T-helper 9 cell (primary cell): ENCODE measurements at places on chromosomes 6 and 20.

GRCh38 chr6:166619912-166620311 lies 7.1 kb downstream of the RPS6KA2 start:
- DNase-seq: no peak

- no peak for DNase-seq
These were observed 10.9 kb downstream of the HIVEP1 start for GRCh38 chr6:12022953-12023388.

GRCh38 chr20:54346276-54346675 lies 129.1 kb upstream of the DOK5 start:
- no peak for DNase-seq

GRCh38 chr6:170245475-170245992 lies 45.3 kb downstream of the DLL1 start:
- DNase-seq: no peak

- DNase-seq: no peak
These were observed 117.8 kb upstream of the CST7 start for GRCh38 chr20:24831232-24831631.

- peak; percentile 56 for DNase-seq
These were observed 50.9 kb upstream of the EZR start for GRCh38 chr6:158869826-158870648.

DNA sequence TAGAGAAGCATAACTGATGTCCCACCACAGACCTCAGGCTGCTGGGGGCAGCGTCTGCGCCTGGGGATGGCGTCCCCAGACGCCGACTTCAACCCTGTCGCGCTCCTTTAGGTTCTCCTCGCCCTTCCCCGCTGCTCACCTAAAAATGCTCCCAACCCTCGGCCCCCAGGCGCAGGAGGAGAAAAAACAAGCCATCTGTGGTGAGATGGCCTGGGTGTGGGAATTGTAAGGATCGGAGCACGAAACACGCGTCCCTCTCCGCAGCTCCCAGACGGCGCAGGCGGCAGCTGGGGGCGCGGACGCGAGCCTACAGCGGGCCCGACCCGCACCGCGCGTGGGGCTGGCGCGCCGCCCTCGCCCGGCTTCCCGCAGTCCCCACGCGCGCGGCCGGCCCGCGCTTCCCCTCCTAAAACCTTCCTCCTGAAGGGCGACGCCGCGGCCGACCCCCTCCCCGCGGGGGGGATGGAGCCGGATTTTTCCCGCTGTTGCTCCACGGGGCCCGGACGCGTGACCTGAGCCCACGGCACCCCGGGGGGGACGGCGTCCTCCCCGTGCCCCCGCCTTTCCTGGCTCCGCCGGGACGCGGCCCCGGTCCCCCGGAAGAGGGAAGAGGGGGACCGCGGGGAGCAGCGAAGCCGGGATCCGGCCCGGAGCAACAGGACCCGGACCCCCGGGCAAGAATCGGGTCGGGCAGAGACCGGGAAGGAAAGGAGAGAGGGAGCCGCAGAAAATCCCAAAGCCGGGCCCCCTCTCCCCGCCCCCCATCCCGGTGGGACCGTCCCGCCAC lies 611 bp downstream of the EPB41L2 start:
- peak; percentile 6 for DNase-seq

DNA sequence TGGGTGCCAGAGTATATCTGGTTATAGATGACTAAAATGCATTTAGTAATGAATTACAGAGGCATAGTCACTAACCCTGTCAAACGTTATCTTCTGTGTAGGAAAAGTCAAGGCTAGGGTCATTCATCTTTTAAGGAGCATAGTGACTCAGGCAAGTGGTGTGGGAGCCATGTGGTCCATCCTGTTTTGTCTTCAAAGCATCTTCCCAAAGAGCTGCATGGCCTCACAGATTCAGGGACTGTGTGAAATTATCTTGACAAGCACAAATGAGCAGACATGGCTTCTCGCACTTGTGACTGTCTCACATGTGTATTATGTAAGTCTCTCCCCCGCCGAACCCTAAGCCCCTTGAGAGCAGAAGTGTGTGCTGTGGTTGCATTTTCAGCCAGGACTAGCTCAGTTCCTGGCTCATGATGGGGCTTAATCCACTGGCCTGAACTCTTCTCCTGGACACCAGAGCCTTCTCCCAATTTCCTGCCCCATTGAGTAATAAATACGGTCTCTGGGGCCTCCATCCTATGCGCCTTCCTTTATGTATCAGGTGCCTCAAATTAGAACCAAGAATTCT lies 769.1 kb downstream of the QKI start:
- DNase-seq: no peak

DNA sequence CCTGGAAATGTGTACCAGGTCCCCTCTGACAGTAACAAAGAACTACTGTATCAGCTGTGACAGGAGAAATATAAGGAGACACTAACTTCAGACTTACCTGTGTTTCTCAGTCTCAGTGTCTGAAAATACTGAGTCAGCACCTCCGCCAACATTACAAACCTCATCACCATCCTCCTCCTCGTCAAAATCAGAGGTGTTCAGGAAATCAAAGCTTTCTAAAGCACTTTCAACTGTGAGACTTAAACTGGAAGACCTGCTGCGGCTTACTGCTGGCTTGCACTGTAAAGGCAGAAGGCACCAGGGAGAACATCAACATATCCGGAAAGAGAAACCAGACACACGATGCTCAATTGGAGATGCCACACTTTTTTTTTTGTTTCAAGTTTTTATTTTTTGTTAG lies 40.3 kb upstream of the ARMH2 start:
- DNase-seq: no peak

DNA sequence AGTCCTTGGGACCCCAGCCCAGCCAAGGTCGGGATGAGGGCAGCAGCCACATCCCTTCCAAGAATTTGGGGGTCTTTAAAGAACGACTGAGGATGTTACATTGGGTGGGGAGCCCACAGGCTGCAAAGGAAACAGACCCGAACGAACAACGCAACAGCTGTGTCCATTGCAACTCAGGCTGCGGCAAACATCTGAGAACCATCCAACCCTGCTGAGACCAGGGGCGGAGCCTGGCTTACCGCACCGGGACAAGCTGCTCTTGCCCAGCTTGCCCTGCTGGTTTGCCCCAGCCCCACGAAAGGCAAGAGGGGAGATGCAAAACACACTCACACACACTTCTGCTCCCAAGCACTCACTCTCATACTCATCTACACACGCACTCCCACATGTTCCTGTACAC lies 21.5 kb upstream of the TAF4 start:
- DNase-seq: no peak

DNA sequence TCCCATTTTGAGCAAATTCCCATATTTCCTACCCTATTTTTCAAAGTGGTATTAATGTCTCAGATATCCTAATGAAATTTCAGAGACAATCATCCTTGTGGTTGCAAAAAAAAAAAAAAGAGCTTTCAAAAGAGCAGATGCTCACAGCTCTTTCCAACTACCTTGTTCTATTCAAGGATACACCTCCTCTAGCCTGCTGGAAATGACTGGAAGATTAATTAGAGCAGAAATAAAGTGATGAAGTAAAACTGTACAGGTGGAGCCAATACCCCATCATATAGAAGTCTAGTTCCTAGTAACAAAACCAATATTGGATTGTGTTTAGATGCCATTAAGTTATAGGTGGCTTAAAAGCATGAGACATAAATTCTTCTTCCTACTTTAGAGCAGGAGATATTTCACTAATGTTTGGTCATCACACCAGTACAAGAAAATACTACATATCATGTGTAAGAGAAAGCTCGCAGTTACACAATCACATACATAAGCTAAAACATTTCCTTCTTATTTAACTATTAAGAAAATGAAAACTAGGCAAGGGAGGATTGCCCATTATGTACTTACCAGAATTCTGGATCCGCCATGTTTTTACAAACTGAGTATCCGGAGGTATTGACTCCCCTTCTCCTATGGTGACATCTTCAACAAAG lies 42.4 kb downstream of the ILRUN start:
- DNase-seq: no peak

- no peak for DNase-seq
These were observed 30.6 kb downstream of the ELMO2 start for GRCh38 chr20:46375771-46376170.

- DNase-seq: no peak
These were observed 1415.7 kb upstream of the ADGRB3 start for GRCh38 chr6:67219346-67219745.

GRCh38 chr6:75609639-75610590 lies 8.2 kb downstream of the SENP6 start:
- DNase-seq: no peak

DNA sequence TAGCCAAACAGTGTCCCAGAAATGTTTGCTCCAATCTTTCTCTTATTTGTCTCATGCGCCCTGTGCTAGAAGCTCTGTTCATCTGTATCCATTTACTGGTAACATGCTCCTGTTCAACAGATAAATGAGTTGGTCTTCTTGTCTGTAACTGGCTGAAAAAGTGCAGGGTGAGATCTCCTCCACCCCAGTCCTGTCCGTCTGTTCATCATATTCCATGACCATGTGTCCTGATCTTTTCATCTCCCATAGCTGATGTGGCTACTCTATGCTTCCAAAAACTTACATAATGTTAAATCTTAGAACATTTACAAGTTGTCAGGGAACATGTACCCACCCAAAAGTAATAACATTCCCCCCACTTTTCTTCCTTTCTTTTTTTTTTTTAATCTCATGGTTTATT lies 31.8 kb upstream of the DSE start:
- DNase-seq: no peak

- no peak for DNase-seq
These were observed 9.8 kb upstream of the CGA start for GRCh38 chr6:87104667-87105066.

DNA sequence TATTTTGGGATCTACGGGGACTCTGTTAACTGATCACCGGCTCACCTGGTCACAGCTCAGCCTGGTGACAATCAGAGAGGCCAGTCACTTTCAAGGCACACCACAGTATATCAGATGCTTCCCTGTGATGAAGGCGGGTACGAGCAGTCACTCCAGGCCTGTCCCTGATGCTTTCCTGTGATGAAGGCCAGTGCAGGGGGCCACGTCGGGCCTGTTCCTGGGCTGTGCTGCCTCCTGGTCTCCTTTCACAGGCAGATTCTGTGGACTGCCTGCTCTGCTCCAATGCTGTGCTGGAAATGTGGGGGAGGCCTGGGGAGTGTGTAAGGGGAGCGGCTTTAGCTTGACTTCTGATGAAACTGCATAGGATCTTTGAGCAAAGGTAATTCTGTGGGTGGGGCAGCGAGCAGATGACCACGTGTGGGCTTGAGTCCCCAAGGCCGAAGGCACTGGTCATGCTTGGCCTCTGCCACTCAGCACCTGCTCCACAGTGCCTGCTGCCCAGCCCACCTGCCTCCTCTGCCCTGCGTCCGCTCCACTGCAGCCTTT lies 372.6 kb downstream of the TAF4 start:
- DNase-seq: no peak

- DNase-seq: no peak
These were observed 10.7 kb downstream of the MANEA start for GRCh38 chr6:95587989-95588388.

DNA sequence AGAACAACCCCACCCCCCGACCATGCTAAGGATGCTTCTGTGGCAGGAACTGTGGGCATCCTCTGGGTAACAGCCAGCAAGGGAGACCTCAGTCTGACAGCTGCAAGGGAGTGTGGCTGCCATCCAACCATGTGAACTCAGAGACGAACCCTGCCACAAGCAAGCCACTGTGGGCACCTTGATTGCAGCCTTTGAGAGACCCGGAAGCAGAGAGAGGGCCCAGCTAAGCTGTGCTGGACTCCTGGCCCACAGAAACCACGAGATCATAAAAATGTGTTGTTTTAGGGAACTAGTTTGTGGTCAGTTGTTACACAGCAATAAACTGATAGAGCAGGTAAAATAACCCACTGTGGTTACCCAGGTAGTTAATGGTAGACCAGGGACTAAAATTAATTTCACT lies 414.6 kb downstream of the CDH26 start:
- no peak for DNase-seq

DNA sequence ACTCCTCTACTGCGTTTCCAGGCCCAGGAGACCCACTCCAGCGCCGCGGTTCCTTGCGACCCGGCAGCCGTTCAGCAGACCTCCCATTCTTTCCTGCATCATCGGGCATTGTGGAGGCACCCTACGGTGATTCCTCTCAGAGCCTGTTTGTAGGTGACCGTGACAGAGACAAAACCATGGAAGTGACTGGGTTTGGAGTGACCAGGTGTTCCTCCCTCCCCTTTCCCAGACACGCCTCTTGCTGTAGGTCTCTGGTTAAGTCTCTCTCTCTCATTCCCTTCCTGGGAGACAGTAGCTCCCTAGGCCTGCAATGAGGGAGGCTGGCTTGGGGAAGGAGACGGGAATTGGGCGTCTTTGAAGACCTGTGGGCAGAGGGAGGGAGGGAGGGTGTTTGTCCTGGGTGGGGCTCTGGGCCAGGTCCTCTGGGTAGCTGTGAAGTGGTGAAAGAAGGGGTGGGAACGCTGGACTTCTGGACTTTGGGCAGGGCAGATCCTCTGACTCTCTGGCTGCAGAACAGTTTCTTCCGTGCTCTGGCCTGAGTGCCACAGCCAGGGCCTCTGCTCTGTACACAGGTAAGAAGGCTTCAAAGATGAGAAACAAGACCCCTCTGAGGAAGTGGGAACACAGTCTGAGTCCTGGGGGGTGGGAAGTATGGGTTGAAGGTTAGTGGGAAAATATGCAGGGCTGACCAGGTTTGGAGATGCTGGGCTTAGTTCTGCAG lies 763 bp downstream of the KLC4 start:
- no peak for DNase-seq

DNA sequence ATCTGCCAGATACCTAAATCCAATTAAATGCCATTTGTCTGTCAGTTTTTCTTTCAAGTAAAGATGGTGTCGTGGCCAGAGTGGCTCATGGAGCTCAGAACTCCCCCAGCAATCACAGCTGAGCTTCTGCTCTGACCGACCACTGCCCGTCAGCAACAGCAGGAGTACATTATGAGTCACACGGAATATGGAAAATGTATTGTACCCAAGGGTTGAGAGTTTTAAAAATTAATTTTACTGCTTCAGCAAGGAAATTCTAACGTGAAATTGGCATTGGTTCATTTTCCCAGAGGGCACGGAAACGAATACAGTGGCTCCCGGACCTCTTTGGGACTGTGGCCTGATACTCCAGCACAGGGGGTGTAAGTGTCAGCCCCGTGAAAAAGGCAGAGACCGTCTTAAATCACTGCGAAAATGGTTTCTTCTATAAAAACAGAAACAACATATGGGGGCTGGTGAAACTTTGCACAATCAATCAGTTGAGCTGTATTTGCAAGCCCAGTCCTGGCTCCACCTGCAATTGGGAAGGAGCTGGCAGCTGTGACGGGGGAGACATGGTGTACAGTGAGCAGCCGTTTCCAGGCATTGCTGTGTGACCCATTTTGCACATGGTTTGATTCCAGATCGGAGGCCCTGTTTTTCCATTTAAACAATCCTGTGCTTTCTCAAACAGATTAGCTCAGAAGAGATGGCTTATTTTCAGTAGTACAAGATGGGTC lies 12.8 kb downstream of the NPEPL1 start:
- no peak for DNase-seq

DNA sequence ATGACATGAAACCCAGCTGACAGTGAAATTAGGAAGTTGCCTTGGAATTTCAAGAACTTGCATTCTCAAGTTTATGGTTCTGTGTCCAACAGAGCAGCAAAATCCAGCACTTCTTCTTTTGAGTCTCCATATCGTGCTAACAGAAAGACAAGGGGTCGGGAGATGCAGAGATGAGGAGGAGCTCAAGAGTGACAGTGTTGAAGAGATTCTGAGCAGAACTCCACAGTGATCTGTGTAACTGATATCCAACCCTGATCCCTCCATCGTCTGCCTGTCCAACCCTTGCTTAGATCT lies 21.2 kb upstream of the BTN1A1 start:
- no peak for DNase-seq

GRCh38 chr6:105907301-105907700 lies 178.8 kb upstream of the PRDM1 start:
- DNase-seq: no peak

GRCh38 chr20:23024701-23025100 lies 10.4 kb upstream of the SSTR4 start:
- no peak for DNase-seq

GRCh38 chr6:161181121-161181520 lies 92.7 kb downstream of the AGPAT4 start:
- no peak for DNase-seq
